ENCODE measurements at places on chromosomes 5 and 9.

- no peak for DNase-seq
These were observed 9.5 kb upstream of the BARX1 start for GRCh38 chr9:93964685-93965084.

DNA sequence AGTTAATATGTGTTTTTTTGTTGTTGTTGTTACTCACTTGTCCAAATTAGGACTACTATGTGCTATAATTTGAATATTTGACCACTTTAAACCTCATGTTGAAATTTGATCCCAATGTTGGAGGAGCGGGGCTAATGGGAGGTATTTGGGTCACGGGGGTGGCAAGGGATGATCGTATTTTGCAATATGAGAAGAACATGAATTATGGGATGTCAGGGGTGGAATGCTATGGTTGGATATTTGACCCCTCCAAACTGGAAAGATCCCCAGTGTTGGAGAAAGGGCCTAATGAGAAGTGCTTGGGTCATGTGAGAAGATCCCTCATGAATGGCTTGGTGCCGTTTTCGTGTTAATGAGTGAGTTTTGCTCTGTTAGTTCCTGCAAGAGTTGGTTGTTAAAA is 119.8 kb downstream of the NUDT12 start:
- no peak for DNase-seq

DNA sequence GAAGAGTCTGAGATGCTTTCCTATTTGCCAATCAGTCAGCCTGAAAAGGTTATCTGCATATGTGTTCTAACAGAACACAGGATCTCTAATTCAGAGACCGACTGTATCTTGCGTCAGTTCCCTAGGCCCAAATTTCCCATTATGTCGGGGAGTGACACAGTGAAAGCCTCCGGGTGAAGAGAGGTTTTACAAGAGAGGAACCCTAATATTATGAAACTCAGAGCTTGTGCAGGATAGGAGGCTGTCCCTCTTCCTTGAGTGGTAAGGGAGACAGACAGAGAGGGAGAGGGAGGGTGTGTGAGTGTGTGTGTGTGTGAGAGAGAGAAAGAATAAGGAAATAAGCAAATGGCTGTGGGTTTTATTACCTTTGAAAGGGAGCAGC is 1.9 kb downstream of the CD14 start:
- DNase-seq, result no peak

DNA sequence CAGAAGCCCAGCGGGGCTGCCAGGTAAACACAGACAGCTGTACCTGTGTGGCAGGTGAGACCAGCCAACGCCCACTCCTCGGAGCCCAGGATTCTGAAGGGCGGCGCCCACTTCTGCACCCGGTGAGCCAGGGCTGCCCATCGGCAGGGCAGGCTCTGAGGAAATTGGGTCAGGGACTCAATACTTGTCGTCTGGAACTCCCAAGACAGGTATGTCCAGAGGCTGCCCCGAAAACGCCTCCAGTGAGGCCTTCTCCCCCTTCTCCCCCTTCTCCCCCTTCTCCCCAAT is 19.8 kb downstream of the GLT6D1 start:
- DNase-seq, result no peak

DNA sequence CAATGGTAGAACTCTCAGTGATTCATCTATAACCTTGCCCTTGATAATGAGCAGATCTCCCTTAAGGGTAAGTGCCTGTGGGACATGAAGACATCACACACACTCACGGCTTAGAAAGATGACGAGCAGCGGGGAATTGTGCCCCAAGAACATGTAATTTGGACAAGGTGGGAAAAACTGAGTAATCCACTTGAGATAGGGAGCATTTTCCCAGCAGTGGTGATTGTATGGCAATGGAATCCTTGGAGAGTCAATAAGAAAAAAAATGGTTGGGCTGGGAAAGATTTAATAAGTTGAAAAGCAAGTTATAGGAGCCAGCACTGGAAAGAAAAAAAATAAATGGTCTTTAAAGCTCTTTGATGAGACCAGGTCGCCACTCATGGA is 193.1 kb downstream of the GLIS3 start:
- DNase-seq, result no peak

DNA sequence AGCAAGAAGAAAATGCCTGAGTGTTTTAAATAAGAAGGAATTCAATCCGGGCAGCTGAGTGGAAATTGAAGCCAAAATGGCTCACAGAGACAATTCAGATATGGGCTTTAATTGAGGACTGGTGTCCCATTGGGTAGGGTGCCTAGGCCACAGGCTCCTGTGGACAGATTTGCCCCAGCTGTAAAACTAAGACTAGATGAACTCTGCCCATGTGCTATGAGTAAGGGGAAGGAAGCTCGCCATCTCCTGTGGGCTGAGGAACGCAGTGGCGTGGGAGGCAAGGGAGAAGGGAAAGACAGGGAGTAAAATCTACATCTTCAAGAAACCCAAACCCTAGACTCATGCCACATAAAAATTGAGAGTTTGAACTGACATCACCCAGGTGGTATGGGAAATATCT is 66.1 kb downstream of the KLHL3 start:
- DNase-seq, result no peak

- DNase-seq, result no peak
These were observed 114.1 kb downstream of the FRMD3 start for GRCh38 chr9:83423815-83424707.

DNA sequence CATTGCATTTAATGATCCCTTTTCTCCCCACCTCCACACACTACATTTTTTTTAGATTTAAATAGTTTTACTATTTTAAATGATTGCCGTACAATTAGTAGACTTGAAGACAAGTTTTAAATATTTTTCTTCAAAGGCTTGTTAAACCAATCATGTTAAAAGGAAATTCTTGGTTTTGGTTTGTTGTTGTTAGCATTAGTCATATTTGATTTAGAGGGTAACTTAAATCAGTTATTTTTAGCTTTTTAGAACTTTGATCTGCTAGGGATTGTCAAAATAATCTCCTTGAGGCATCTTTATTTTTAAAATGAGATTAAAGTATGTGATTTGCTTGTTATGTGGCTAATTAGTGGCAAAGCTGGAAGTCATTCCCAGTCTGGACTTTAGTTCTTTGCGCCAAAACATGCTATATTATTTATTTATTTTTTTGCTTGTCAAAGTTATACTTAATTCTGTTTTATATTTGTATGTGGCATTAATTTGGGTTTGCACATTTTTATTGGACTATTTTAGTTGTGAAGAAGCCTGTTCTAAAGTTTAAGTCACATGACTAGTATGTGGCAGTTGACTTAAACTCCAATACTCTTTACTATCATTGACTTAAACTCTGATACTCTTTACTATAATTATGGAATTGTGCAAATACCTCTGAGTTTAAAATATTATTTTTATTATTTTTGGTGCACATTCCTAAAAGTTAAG is 14.7 kb downstream of the ITGA1 start:
- no peak for DNase-seq

GRCh38 chr5:177473443-177474001 is at the start of gene DBN1:
DBN1 (minus strand) TSS chr5:177473634; CDS start chr5:177473521, 113 bp downstream.
- DNase-seq, result peak; percentile 42

DNA sequence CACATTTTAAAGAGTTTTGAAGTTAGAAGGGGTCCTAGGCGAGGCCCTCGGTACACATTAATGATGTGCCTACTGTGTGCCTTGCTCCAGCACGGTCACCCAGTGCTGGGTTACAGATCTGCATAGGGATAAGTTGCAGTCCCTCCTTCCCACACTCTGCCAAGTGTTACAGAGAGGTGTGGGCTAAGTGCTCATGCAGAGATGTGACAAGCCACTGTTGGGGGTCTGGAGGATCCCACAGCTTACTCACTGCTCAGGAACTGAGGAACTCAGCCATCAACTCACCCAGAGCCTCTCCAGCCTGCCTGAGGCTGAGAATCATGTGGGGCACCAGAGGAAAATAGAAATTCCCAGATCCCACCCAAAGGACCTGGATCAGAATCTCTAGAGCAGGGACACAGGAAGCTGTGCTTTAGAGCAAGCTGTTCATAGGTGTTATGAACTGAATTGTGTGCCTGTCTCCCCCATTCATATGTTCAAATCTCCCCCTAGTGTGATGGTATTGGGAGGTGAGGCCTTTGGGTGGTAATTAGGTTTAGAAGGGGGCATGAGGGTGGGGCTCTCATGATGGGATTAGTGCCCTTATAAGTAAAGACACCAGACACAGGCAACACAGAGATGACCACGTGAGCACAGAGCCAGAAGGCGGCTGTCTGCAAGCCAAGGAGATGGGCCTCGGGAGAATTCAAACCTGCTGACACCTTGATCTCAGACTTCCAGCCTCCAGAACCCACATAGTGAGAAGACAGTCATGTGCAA is 164.1 kb downstream of the HSD17B3 start:
- no peak for DNase-seq

GRCh38 chr5:63928451-63928850 is 33.8 kb downstream of the HTR1A start:
- no peak for DNase-seq

DNA sequence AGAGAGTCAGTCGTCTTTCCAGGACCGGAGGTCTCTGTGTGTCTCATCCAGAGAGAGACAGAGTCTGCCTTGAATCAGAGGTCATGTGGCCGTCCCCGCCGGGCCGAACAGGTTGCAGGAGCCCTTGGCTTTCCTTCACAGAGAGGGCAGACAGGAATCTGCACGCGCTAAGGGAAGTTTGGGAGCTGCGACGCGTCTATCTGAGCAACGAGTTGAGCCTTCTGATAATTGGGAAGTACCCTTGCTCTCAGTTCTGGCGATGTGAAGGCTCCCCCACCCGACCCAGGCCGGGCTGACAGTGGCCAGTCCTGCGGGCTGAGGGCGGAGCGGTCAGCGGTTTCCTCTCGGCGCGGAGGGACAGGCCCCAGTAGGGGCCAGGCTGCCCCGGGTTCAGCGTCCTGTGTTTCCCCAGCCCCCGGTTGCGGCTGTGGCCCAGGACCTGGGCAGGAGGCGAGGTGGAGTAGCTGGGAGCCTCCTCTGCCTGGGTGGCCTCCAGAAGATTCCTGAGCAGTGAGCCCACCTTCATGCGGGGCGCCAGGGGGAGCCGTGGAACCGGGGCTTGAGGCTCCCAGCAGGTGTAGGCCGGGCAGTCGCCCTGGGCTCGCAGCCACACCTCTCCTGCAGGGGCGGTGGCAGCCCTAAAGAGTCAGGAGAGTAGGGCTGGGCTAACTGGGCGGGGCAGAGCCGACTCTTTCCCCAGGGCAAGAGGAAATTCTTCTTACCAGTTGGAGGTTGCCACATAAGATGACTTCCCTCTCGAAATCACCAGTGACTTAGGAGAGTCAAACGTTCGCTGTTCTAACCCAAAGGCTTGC is 13.9 kb downstream of the NR2F1 start:
- no peak for DNase-seq

- DNase-seq, result peak; percentile 50
These were observed 1.5 kb downstream of the KLF9 start for GRCh38 chr9:70412832-70413463.

DNA sequence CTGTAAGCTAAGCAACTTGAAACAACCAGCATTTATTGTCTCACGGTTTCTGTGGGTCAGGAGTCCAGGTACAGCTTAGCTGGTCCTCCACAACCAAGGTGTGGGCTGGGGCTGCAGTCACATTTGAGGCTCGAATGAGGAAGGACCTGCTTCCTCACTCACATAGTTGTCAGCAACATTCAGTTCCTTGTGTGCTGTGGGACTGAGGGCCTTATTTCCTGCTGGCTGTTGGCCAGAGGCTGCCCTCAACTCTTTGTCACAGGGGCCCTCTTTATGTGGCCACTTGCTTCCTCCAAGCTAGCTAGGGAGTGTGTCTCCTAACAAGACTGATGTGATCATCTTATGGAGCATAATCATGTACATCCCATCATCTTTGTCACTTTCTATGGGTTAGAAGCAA is 29.2 kb upstream of the SEMA4D start:
- DNase-seq, result no peak

DNA sequence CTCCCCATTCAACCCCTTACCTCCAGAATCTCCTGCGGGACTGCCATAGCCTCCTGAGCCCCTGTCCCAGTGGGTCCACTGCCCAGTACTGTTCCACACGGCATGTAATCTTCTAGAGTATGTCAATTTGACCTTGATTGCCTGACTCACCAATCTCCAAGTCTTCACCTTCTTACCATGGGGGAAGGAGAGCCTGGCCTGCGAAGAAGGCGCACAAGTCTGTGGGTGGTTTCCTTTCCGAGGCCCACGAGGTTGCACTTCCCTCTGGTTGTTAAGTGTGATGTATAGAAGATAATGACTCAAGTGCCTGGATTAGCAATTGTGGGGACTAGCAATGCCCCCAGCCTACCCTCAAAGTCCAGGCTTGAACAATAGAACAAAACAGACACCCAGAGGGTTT is 8.1 kb upstream of the TENT4A start:
- no peak for DNase-seq

DNA sequence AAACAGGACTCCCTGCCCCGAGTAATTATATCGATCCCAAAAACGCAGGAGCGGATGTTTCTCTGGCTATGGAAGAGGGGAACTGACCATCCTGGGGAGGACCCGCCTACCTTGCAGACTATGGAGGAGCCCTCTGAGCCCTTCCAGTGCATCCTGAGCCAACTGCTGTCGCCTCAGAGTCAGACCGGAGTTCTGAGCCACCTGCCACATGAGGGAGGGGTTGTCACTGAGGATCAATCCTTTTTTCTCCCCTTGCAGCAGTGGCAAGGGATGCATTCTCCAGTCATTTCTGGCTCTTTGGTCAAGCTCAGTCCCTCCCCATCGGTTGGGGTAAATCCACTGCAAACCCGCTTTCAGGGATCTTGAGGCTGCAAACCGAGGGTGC is 709 bp downstream of the FANCG start:
- peak; percentile 34 for DNase-seq

Data from activated naive CD4-positive, alpha-beta T cell treated with anti-CD3 and anti-CD28 coated beads, Interleukin-2, amount 10 ng/mL, durations not matched to agents 7 days and 5 days (primary cell).